Suppressor macrophage treated with lipopolysaccharide for 1 hour (primary cell): ENCODE measurements at places on chromosomes 7 and 10.

- no peak for DNase-seq
Observed at GRCh38 chr7:1917221-1918062, 247.4 kb downstream of the ELFN1 start.

DNA sequence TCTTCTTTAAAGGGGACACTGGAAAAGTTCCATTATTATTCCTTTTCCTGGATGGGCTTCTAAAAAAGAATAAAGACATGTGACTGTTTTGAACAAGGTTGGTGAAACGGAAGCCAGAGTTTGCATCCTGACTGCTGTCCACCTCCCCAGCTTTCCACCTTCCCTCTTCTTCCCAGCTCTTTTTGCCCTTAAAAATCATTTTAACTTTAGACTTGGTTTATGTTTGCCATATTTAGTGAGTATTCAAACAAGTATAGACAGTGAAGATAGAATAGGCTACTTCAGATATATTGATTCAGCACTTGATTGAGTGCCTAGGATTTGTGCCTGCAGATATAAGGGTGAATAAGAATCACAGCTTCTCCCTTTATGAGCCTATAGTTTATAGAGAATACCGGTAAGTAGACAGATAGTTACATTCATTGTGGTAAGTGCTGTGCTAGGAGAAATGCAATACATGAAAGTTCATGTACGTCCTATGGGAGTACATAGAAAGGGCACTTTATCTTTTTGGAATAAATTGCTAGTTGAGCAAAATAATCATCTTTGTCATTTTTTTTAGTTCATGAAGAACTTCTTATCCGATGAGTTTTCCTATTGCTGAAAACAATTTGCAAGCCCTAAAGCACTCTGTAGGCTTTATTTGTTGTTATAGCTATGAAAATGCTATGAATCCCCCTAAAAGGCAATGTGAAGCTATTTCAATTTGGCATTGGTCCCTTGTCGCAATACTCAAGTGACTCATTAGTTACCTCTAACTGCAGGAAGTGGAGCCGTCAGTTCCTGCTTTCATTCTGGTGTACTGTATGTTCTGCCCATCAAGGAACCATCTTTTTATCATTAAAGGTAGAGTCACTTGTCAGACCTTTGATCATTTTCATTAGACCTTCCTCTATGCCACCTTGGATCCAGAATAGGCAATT is 57.2 kb upstream of the STRIP2 start:
- peak; percentile 49 for DNase-seq

DNA sequence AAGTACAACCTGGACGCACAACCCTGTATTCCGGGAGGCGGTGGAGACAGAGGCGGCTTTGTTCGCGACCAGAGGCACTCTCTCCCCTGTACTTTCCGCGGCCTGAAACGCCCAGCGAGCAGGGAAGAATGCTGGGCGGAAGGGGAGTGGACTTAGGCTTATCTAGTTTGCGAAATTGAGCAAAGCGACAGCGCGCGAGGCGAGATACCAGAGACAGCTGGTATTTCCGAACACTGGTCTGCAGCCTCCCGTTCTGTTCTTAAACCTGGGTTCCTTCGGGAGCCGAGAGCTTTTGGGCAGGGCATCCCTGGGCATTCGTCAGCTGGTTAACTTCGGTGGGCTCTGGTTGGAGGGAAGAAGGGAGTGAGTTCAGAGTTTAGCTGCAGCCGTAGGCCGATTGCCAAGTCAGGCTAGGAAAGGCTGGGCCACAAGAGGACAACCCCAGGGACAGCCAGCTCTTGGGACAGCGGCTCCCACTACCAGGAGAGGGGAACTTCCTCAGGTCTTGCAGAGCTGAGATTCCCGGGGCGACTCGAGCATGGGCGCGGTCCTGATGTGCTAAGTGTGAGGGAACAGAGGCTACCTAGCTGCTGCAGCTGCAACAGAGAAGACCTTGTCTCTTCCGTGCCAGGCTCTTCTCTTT is 3.9 kb downstream of the HMX3 start:
- peak; percentile 38 for DNase-seq

GRCh38 chr7:144174613-144175012 is 8.7 kb upstream of the CTAGE4 start:
- DNase-seq = no peak

GRCh38 chr10:86709396-86710185 is 41.3 kb downstream of the LDB3 start:
- no peak for DNase-seq

GRCh38 chr7:6116211-6116610 is 85.0 kb downstream of the ANKRD61 start:
- DNase-seq = no peak

DNA sequence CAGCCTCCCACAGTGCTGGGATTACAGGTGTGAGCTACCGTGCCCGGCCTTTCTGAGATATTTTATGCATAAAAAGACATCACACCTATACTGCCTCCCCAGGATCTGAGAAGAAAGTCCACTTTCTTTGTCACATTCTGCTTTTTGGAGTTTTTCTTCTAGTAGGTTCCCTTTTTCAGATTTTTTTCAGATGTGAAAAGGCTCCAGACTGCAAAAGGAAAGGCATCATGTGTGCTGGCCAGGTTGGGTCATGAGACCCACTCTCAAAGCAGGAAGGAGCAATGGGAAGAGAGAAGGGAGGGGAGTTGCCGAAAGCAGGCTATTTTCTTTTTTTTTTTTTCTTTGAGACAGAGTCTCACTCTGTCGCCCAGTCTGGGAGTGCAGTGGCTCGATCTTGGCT is 10.8 kb downstream of the BLVRA start:
- DNase-seq = peak; percentile 38

DNA sequence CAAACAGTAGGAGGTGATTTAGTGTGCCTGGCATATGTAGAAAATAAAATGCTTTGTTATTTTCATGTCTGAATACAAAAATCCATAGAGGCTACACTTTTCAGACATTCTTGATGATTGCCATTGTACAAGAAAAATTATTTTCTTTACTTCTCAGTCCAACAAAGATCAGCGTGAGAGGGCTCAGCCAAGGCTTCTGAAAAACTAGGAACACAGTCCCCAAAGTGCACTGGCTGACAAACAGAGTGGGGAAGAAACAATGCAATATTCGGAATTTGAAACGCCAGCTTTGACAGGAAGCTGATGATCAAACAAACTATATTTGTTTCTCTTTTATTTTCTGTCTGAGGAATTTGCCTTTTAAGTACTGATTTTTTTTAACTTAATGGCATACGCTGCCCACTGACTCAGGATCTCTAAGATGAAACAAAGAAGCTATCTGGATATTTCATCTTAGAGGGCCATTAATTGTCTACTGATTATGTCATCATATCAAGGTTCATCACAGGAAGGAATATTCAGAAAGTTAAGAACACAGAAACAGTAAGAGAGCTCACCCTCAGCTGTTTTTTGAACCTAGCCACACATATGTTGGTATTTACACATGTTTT is 197.0 kb upstream of the INHBA start:
- no peak for DNase-seq

DNA sequence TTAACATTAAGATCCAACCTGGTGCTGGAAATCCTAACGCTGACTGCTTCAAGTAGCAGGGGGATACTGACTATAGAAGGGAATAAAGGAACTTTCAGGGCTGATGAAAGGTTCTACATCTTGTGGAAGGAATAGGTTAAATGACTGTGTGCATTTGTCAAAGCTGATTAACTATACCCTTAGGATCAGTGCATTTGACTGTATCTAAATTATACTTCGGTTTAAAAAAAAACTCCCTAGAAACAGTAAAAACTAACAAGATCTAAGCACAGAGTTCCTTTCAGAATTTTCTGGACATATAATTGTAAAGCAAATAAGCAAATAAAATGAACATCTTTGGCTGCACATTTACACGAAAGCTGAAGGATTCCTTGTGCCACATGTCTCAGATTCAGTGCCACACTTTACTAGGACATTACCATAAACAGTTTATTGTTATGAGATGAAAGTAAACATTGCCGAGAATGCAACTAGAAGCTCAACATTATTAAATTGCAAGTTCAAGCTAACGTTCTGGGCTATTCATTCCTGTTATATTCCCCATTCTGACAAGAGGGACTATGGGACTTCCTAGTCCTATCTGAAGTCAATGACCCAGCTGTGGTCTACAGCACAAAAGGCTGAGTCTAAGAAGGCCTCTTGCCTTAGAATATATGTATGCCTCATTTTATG is 20.7 kb downstream of the ANK3 start:
- DNase-seq = no peak

- DNase-seq = no peak
Observed at GRCh38 chr7:92253251-92253650, 7.5 kb downstream of the ANKIB1 start.

DNA sequence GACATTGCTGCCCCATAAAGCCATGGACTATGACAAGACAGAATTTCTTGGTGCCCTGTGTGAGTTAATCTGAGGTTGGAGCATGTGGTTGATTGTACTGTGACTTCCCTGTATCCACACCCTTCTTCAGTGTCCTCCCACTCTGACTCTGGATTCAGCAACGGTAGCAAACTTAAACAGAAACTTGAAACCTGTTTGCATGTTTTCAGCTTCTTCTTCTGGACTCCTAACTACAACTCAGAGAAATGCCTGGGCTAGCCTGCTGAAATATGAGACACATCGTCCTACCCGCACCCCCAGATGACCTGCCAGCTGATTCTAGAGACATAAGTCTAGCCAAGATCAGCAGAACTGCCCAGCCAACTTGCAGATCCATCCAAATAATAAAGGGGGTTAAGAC is 78.4 kb downstream of the IPMK start:
- DNase-seq = no peak

DNA sequence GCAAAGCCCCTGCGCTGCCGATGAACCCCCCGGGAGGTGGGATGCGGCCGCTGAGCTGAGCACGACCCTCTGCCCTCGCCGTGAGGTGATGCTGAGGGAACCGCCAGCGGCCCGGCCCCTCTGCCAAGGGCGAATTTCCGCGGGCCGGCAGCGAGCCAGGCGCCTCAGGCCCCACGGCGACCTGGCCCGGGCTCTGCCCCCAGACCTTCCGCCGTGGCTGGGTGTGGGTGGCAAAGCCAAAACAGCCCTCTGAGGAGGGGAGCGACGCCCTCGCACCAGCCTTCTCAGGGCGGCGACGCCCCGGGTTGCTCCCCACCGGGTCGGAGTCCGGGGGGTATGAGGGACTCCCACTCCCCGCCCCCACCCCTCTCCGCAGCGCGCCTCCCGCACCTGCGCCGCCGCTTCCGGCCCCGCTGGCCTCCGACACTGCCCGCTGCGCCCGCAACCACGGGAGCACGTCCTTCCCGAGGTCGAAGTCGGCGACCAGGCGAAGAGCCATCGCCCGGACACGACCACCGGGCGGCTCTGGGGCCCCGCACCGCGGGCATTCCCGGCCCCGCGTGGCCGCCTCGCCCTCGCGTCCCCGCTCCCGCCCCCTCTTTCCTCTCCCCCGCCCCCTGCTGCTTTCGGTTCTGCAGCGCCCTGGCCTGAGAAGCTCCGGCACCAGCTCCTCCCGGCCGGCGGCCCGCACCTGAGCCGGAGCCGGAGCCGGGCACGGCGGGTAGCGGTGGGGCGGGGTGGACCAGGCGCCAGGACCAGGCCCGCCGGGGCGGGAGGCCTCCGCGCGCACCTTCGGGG is at the start of gene GSAP:
GSAP (minus strand) TSS at position 527 of the 798 bp plus-strand sequence; CDS start at position 499, 28 bp downstream.
- DNase-seq = peak; percentile 90

DNA sequence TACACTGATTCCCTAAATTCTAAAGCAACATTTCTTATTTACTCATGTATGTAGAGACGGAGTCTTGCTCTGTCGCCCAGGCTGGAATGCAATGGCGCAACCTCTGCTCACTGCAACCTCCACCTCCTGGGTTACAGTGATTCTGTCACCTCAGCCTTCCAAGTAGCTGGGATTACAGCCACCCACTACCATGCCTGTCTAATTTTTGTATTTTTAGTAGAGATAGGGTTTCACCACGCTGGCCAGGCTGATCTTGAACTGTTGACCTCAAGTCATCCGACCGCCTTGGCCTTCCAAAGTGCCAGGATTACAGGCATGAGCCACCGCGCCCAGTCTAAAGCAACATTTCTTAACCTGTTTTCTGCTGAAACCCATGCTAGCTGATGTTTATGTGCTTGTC is 227.6 kb upstream of the PLXDC2 start:
- DNase-seq = no peak

GRCh38 chr7:2399848-2400587 is 3.4 kb upstream of the CHST12 start:
- peak; percentile 41 for DNase-seq

DNA sequence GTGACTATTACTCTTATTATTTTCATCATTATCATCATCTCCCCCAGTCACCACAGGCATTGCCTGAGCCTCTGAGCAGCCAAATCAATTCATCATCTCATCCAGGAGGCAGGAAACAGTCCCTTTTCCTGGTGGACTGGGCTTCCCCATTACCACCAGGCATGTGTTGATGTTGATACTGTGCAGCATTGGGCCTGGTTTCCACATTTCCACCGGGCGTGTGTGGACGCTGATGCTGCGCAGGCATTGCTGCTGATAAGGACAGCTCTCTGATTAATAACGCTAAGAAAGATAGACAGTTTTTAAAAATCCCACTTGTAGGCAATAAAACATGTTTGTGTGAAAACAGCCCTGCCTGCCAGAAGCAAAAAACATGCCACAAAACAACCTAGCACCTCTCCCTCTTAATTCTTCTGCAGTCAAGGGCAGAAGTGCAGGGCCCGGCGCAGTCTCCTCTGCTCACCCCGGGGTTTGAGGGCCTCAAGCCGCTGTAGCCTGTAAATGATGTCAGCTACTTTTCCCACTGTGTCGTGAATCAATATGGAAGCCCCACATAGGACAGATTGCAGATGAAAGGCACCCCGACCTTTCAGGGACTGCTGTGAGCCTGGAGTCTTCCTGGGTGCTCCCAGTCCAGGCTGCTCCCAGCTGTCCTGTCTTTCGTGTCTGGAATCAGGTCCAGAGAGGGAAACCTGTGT is 216.0 kb downstream of the WDR37 start:
- no peak for DNase-seq

DNA sequence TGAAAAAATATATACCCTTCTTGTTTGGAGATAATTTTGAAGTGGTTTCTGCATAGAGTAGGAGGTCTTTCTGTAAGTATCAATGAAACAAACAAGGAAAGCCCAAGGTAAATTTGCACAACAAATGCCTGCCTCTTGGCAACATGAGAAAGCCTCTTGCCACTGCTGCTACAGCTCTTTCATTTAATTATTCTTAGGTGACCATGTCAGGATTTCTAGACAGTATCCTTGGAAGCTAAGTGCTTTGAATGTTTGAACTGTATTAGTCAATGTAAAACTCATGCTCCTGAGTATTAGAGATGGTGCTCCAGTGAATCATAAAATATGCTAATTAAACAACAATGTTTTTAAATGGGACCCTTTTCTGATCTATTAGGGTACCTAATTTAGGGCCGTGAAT is 81.2 kb upstream of the ITGB1 start:
- no peak for DNase-seq

- DNase-seq = peak; percentile 67
Observed at GRCh38 chr10:110353244-110354119, 48.8 kb upstream of the SMNDC1 start.
